ENCODE measurements at places on chromosomes 1 and 21.

GRCh38 chr1:8460784-8461183 is 142.9 kb downstream of the SLC45A1 start:
- DNase-seq = no peak

GRCh38 chr1:31535561-31535960 is 40.8 kb upstream of the TINAGL1 start:
- no peak for DNase-seq

- no peak for DNase-seq
Measured at GRCh38 chr1:221188458-221188857, 309.2 kb downstream of the HLX start.

GRCh38 chr1:156417401-156418020 is 48.5 kb downstream of the RHBG start:
- DNase-seq = no peak

- DNase-seq = no peak
Measured at GRCh38 chr1:206635978-206636345, 626 bp downstream of the DYRK3 start.

- no peak for DNase-seq
Measured at GRCh38 chr1:107405236-107405635, 264.4 kb downstream of the NTNG1 start.

DNA sequence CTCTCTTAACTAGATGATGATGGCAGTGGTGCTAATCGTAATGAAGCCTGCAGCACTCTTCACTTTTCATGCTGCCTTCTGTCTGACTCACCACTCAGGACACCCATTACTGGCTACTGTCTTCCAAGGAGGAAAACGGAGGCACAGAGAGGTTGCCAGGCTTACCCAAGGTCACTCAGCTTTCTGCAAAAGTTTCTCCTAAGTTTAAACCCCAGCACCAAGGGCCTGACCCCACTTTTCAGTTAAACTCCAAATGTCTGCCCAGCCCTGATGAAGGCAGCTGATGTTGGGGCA is 78.1 kb upstream of the RUNX3 start:
- DNase-seq = no peak

- DNase-seq = no peak
Measured at GRCh38 chr1:214314178-214314843, 33.4 kb downstream of the SMYD2 start.

GRCh38 chr1:1253972-1254666 is 7.6 kb upstream of the C1QTNF12 start:
- DNase-seq = no peak

DNA sequence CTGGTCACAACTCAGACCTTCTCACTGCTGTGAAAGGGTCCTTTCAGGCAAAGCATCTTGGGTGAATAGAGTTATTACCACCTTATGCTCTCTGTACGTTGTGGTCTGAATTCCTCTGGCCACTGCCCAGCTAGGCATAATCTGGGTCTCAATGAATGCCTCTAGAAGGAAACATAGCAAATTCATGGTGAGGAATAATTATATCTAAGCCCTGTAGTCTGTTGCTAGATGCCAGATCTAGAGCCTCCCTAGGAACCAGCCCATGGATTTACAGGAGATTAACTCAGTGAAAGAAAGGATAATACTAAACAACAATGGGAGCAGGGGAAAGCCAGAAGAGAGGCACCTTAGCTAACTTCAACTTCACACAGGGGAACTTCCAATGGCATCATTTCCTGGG is 2.4 kb upstream of the COL11A1 start:
- DNase-seq = no peak

DNA sequence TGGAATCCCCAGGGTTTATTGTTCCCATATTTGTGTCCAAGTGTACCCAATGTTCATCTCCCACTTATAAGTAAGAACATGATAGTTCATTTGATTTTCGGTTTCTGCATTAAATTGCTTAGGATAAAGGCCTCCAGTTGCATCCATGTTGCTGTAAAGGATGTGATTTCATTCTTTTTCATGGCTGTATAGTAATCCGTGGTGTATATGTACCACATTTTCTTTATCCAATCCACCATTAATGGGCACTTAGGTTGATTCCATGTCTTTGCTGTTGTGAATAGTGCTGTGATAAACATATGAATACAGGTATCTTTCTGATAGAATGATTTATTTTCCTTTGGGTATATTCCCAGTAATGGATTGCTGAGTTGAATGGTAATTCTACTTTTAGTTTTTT is 20.0 kb upstream of the BATF3 start:
- no peak for DNase-seq

GRCh38 chr1:43565600-43566360 is 35.1 kb downstream of the PTPRF start:
- DNase-seq = no peak

All from stimulated activated CD8-positive, alpha-beta memory T cell treated with anti-CD3 and anti-CD28 coated beads, Interleukin-4, amount 100 ng/mL, for 4 hours (primary cell).